Body of pancreas (tissue), 4 donors: ENCODE measurements at places on chromosomes 13 and 19. TPM values are rescaled to one million over a fixed set of nuclear protein-coding genes. Genes with fewer than 3 reads are reported as not detected.
A peak's percentile ranks its signal among the peaks of the same experiment; 100 is the strongest.

CEBPA gene
- 73.2 TPM for total RNA-seq

ZNF607 gene
- total RNA-seq = 4.2 TPM

BEST2 gene
- total RNA-seq = not detected

DENND1C gene
- 1.0 TPM for total RNA-seq

DNAAF3 gene
- 1.6 TPM for total RNA-seq

NMRK2 gene
- not detected for total RNA-seq

CNFN gene
- total RNA-seq = not detected

PABPC3 gene
- not detected for total RNA-seq

ADAMTS10 gene
- total RNA-seq = 19.1 TPM

PGLYRP2 gene
- total RNA-seq = not detected

PLPPR3 gene
- total RNA-seq = not detected

LRG1 gene
- total RNA-seq = 21.1 TPM

- no peak for DNase-seq
- H3K36me3 ChIP-seq = no peaks in the 10 kb centered on the region
- H3K27me3 ChIP-seq = no peaks in the 10 kb centered on the region
- peaks cover 11% of the 10 kb centered on the region for H3K4me1 ChIP-seq
- H3K4me3 ChIP-seq = no peak overlapping the region
- H3K27ac ChIP-seq = no peak overlapping the region
These were observed 21.5 kb upstream of the MEDAG start for GRCh38 chr13:30884543-30884942.

DNA sequence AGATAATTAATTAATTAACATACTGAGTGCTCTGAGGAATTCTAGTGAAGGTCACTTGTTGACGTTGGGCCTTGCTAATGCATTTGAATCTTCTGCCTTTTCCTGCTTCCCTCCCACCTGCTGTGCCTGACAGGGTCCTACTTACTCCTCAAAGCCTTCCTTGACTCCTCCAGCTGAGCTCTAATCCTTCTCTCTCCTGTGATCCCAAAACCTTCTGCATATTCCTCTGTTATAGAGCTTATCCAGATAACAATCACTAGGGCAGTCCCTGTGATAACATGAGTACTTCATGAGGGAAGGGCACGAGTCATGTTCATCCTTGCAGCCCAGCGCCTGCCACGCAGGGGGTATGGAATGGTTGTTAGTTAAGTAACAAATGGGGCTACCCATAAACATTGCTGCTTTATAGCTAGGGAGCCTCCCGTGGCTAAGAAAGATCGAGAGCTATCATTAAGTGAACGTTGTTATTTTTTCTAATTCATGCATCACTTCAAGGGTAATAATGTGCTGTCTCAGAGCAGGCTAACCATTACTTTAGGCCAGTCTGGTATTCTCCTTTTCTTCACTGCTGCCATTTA is 19.1 kb upstream of the SPATA13 start:
- H3K27ac ChIP-seq = no peak overlapping the region
- H3K4me1 ChIP-seq = peaks cover 14% of the 10 kb centered on the region
- no peak overlapping the region for H3K4me3 ChIP-seq
- no peaks in the 10 kb centered on the region for H3K27me3 ChIP-seq
- no peak for DNase-seq

- H3K27me3 ChIP-seq = no peaks in the 10 kb centered on the region
- H3K36me3 ChIP-seq = no peaks in the 10 kb centered on the region
- H3K4me3 ChIP-seq = no peak overlapping the region
- no peak for DNase-seq
- H3K4me1 ChIP-seq = no peaks in the 10 kb centered on the region
These were observed 601.3 kb upstream of the MIR17HG start for GRCh38 chr13:90746230-90746629.

DNA sequence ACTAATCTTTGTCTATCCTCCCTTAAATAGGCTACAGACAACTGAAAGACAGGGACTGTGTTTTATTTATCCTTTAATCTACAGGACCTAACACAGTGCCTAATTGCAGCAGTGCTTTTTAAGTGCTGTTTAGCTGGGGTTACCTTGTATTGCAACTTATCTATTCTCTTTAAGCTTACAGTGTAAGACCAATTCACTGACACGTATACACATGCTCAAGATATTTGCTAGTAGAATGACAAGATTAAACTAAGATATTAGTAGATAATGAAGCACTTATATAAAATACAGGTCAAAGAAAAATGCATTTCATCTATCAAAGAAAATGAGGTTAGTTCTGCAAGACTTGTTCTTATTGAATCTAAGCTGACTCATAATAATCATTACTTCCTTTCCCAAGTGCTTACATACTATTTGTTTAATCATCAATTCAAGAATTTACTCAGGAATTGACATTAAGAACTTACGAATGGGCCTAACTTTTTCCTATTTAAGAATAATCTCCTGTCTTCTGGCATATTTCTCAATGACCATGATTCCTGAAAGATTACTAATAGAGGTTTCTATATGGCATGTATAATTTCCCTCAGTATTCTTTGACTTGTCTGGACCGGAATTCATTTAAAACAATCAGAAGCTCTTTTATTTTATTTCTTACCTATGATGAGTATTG is 75.8 kb upstream of the MAB21L1 start:
- H3K4me1 ChIP-seq = no peaks in the 10 kb centered on the region
- H3K27ac ChIP-seq = no peak overlapping the region
- no peak overlapping the region for H3K4me3 ChIP-seq

DNA sequence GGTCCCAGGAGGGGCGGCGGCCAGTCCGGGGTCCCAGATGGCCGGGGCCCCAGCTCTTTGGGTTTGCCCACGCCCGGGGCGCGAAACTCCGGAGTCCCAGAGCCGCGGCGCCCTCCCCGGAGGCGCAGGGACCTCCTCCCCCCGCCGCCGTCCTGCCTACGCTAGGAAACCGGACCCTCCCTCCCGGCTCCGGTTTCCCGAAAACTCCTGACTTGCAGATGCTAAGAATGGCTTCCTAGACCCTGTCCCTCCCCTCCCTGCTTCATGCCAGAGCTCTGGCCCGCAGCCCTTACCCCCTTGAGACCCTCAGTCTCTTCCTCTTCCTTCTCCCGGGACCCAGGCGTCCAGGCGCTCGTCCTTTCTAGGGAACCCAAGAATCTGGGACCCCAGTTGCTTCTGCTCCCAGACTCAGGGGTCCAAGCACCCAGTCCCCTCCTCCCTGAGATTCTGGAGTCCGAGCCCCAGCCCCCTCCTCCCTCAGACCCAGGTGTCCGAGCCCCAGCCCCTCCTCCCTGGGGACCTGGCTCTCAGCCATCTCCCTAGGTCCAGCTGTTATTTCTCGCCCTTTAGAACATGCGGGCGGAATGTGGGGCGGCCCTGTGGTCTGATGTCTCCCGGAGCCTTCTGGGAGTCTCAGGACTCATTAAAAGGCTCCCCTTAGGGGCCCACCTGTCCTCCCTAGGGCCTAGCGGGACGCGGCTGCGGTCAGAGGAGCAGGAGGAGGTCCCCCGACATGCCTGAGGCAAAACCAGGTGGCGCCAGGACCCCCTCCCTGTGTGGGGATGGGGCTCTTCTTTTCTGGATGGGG is at the start of gene MYBPC2:
TSS of gene MYBPC2 (plus strand) at position 672 of the 808 bp plus-strand sequence. CDS start at position 734, 62 bp downstream.
- H3K27ac ChIP-seq = no peak within 1 kb of the TSS
- peak; percentile 36 for DNase-seq
- H3K27me3 ChIP-seq = peaks cover 6% of the 10 kb centered on the region
- H3K4me1 ChIP-seq = peaks cover 27% of the 10 kb centered on the region
- H3K36me3 ChIP-seq = no peaks in the 10 kb centered on the region

DNA sequence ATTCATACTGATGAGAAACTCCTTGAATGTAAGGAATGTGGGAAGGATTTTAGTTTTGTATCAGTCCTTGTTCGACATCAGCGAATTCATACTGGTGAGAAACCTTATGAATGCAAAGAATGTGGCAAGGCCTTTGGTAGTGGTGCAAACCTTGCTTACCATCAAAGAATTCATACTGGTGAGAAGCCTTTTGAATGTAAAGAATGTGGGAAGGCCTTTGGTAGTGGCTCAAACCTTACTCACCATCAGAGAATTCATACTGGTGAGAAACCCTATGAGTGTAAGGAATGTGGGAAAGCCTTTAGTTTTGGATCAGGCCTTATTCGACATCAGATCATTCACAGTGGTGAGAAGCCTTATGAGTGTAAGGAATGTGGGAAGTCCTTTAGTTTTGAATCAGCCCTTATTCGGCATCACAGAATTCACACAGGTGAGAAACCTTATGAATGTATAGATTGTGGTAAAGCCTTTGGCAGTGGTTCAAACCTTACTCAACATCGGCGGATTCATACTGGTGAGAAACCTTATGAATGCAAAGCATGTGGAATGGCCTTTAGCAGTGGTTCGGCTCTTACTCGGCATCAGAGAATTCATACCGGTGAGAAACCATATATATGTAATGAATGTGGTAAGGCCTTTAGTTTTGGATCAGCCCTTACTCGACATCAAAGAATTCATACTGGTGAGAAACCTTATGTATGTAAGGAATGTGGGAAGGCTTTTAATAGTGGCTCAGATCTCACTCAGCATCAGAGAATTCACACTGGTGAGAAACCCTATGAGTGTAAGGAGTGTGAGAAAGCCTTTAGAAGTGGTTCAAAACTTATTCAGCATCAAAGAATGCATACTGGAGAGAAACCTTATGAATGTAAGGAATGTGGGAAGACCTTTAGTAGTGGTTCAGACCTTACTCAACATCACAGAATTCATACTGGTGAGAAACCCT is 26.6 kb downstream of the ZNF345 start:
- no peak for DNase-seq
- H3K36me3 ChIP-seq = peaks cover 25% of the 10 kb centered on the region
- H3K27me3 ChIP-seq = no peaks in the 10 kb centered on the region
- no peak overlapping the region for H3K4me3 ChIP-seq
- no peak overlapping the region for H3K27ac ChIP-seq

DNA sequence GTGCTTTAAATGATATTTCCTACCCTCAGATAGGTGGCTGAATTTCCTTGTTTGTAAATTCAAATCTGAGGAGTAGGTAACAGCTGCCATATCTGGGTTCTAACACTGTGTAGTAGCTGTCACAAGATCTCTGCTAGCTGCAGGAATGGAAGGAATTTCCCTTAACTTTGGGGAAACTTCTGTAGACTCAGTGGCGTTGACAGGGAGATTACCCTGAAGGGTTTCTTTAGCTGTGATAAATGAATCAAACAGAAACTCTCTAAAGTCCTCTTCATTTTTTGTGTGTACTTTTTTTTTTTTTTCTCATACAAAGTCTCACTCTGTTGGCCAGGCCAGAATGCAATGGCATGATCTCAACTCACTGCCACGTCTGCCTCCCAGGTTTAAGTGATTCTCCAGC is 5.3 kb upstream of the EPSTI1 start:
- H3K4me3 ChIP-seq = no peak overlapping the region
- H3K27ac ChIP-seq = no peak overlapping the region
- H3K36me3 ChIP-seq = no peaks in the 10 kb centered on the region
- H3K27me3 ChIP-seq = no peaks in the 10 kb centered on the region
- H3K4me1 ChIP-seq = peaks cover 6% of the 10 kb centered on the region

DNA sequence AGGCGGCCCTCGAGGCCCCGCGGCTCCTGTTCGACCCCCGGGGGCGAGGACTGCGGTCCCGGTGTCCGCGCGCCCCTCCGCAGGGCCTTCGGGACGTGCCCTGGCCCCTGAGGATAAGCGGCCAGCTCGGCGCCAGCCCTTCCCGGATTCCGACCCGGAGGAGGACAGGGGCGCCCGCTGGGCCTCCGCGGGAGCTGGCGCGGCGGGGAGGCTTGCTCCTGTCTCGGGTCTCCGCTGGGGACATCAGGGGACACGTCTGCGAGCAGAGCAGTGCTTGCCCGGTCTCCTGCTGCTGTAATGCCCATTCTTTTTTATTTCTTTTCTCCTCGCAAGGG is 829 bp downstream of the B3GLCT start:
- no peaks in the 10 kb centered on the region for H3K36me3 ChIP-seq
- H3K27ac ChIP-seq = peak overlapping the region; percentile 94
- no peaks in the 10 kb centered on the region for H3K27me3 ChIP-seq
- H3K4me3 ChIP-seq = peak overlapping the region; percentile 50

- DNase-seq = no peak
- H3K27me3 ChIP-seq = no peaks in the 10 kb centered on the region
- H3K4me1 ChIP-seq = peaks cover 13% of the 10 kb centered on the region
- H3K4me3 ChIP-seq = no peak overlapping the region
These were observed 2.0 kb upstream of the PEAK3 start for GRCh38 chr19:2283835-2284507.

- no peaks in the 10 kb centered on the region for H3K36me3 ChIP-seq
- no peaks in the 10 kb centered on the region for H3K4me1 ChIP-seq
- H3K4me3 ChIP-seq = no peak overlapping the region
These were observed 168.3 kb downstream of the PCDH20 start for GRCh38 chr13:61247149-61247936.

- no peak overlapping the region for H3K4me3 ChIP-seq
- no peak overlapping the region for H3K27ac ChIP-seq
- no peaks in the 10 kb centered on the region for H3K36me3 ChIP-seq
- H3K4me1 ChIP-seq = peaks cover 15% of the 10 kb centered on the region
- no peaks in the 10 kb centered on the region for H3K27me3 ChIP-seq
- no peak for DNase-seq
These were observed 800.4 kb downstream of the DIAPH3 start for GRCh38 chr13:59363313-59363712.

DNA sequence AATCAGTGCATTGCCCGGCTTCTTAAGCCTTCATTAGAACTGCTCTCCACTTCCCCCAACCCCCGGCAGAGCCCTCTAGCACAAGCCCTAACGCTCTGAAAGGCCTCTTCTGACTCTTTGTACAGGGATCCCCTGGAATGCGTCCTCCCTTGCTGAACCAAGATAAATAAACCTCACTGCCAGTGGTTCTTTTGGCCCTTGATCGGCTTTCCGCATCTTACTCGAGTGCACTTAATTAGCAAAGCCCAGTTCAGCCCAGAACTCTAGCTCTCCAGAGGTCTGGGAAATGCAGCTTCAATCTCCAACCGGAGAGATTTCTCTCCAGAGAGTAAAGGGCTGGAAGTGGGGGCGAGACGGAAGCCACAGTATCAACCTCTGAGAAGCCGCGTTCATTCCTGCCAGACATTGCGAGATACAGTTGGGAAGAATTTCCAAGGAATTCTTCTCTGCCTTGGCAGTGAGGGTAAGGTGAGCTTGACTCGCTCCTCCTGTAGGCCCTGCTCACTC is 8.7 kb upstream of the ZNF444 start:
- H3K36me3 ChIP-seq = no peaks in the 10 kb centered on the region
- no peak overlapping the region for H3K4me3 ChIP-seq
- peak overlapping the region; percentile 17 for H3K27ac ChIP-seq
- no peaks in the 10 kb centered on the region for H3K27me3 ChIP-seq

DNA sequence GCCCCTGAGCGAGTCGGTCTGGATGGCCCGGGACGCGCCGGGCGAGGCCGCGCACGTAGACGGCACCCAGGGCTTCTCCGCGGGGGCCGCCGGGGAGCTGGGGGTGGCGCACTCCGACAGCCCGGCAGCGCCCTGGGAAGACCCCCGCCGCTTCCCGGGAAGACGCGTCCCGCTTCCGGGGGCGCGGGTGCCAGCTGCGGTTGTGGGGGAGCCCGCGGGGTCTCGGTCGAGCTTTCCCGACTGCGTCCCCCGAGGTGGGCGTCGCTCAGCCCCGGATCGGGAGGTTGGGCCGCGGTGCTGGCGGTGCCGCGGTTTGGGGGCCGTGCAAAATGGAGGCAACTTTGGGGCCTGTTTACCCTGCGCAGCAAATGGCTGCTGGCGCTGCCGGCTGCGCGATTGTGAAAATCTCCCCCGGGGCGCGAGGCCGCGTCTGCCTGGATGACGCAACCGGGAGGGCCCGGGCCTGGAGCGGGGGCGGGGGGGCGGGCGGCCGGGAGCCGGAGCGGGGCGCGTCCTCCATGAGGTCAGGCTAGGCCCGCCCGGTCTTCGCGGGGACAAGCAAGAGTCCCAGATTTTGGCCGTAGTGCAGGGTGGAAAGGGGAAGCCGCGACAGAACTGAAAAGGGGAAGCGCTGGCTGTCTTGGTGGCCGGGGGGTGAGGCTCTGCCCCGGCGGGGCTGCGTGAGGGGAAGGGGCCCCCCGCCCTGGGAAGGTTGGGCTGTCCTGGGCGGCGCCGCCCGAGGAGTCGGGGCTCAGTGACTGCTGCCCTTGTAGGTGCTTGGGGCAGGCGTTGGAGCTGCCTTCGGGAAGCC is 11.3 kb downstream of the PEAK3 start:
- peak; percentile 89 for DNase-seq
- H3K36me3 ChIP-seq = no peaks in the 10 kb centered on the region
- no peaks in the 10 kb centered on the region for H3K27me3 ChIP-seq
- peak overlapping the region; percentile 100 for H3K27ac ChIP-seq
- peaks cover 54% of the 10 kb centered on the region for H3K4me1 ChIP-seq
